Left ventricle myocardium inferior (tissue), 1 donor: ENCODE measurements at places on chromosomes 12 and 14. TPM values are rescaled to one million over a fixed set of nuclear protein-coding genes. Genes with fewer than 3 reads are reported as not detected.
A peak's percentile ranks its signal among the peaks of the same experiment; 100 is the strongest.

DNA sequence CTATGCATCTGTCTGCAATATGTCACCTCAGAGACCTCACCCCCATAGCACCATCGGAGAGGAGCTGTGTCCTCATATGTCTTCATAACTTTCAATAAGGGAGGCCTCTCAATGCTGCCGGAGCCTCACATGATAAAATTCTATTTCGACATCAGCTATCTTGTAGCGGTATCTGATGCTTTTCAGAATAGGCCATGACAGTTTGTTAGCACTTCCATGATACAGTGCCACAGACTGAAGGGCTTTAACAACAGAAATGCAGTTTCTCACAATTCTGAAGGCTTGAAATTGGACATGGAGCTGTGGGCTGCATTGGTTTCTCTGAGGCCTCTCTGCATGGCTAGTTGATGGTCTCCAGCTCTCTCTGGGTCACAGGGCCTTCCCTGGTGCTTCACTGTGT is 125.0 kb upstream of the PZP start:
- no peaks in the 10 kb centered on the region for H3K36me3 ChIP-seq
- no peak overlapping the region for H3K27ac ChIP-seq
- no peaks in the 10 kb centered on the region for H3K27me3 ChIP-seq
- H3K4me3 ChIP-seq, result no peak overlapping the region
- no peak for DNase-seq

Gene RNU7-1
- total RNA-seq, result not detected

DNA sequence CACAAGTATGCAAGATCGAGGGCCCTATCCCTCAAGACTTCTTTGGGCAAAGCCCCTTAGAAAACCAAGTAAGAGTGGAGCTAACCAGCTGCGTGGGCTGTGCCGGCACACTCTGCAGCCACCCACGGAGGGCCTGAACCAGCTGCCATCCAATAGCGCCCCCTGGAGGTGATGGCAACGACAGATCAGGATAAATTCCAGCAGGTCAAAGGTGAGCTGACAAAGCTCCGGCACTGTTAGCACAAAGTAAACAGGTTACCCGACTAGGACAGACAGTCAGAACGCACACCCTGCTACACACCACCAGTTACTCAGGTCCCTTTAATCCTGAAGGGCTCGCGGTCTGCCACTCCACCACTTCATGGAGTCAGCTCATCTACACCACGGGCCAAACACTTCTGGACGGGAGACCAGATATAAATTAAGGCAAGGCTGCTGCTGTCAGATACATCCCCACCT is 4.9 kb downstream of the ZBTB39 start:
- H3K27me3 ChIP-seq, result no peaks in the 10 kb centered on the region
- no peak overlapping the region for H3K27ac ChIP-seq

DNA sequence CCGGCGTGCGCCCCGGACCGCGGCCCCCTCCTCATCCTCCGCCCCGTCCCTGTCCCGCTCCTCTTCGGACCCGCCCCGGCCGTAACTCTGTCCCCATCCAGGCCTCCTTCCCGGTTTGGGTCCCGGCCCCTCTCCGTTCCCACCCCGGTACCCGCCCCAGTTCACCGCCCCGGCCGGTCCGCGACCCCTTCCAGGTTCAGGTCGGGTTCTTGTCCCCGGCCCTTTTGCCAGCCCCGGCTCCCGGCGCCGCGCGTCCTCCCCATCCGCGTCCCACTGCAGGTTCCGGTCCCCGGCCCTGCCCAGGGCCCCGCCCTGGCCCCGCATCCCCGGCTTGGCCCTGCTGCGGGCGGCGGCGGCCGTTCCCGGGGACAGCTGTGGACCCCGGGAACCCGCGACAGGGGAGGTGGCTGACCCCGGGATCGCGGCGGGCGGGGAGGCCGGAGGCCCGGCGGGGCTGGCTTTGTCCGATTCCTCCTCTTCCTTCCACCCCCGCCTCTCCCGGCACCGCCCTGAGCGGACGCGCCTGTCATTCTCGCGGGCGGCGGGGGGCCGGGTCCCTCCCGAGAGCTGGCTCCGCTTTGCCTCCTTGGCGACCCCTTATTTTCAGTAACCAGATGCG is 601 bp downstream of the KLC1 start:
- peak overlapping the region; percentile 100 for H3K27ac ChIP-seq
- H3K27me3 ChIP-seq, result no peaks in the 10 kb centered on the region
- H3K36me3 ChIP-seq, result peaks cover 4% of the 10 kb centered on the region
- peaks cover 86% of the 10 kb centered on the region for H3K4me1 ChIP-seq

- H3K4me3 ChIP-seq, result peak overlapping the region; percentile 89
- DNase-seq, result peak; percentile 91
- H3K27me3 ChIP-seq, result no peaks in the 10 kb centered on the region
- H3K36me3 ChIP-seq, result no peaks in the 10 kb centered on the region
- peaks cover 47% of the 10 kb centered on the region for H3K4me1 ChIP-seq
Measured at GRCh38 chr12:40107098-40107802, 1.4 kb upstream of the SLC2A13 start.

GRCh38 chr12:104521731-104522130 is 65.0 kb downstream of the CHST11 start:
- no peaks in the 10 kb centered on the region for H3K36me3 ChIP-seq
- no peaks in the 10 kb centered on the region for H3K27me3 ChIP-seq
- no peak overlapping the region for H3K4me3 ChIP-seq
- peaks cover 41% of the 10 kb centered on the region for H3K4me1 ChIP-seq
- no peak overlapping the region for H3K27ac ChIP-seq

Gene RPL10L
- not detected for total RNA-seq

DNA sequence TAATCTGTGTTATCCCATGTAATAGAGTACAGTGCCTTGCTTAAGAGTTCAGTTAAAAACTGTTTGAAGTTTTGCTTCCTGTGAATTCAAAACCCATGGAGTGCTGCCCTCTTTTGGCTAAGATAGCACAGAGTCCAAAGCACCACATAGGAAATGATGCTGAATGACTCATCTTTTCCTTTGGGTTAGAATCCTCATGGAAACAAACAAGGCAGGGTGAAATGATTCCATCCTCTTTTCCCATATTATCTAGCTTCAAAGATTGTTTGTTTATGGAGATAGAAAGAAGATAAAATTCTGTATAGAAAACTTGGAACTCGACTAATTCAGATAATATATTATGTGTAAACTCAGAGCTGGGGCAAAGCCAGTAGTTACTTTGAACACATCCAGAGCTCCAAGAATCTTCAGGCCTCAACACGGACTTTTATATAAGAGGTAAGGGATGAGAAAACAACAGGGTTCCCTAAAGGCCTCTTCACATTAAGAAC is 87.4 kb downstream of the OTOGL start:
- no peaks in the 10 kb centered on the region for H3K36me3 ChIP-seq
- peak overlapping the region; percentile 9 for H3K4me3 ChIP-seq
- peaks cover 38% of the 10 kb centered on the region for H3K4me1 ChIP-seq
- no peak for DNase-seq

Gene GLT1D1
- 11.8 TPM for total RNA-seq

- peak overlapping the region; percentile 43 for H3K27ac ChIP-seq
- no peaks in the 10 kb centered on the region for H3K36me3 ChIP-seq
- no peak for DNase-seq
- peaks cover 10% of the 10 kb centered on the region for H3K4me1 ChIP-seq
Measured at GRCh38 chr14:92780444-92781232, 13.5 kb upstream of the GOLGA5 start.

Gene KRT77
- total RNA-seq, result not detected

Gene KRT5
- not detected for total RNA-seq

Gene IL31
- total RNA-seq, result not detected

Gene HOXC10
- not detected for total RNA-seq

- peaks cover 15% of the 10 kb centered on the region for H3K4me1 ChIP-seq
- H3K27ac ChIP-seq, result no peak within 1 kb of the TSS
- H3K4me3 ChIP-seq, result no peak within 1 kb of the TSS
- no peak for DNase-seq
Measured at GRCh38 chr12:100356644-100357223, at the start of gene SLC17A8. SLC17A8 (plus strand) TSS chr12:100357074; CDS start chr12:100357392, 318 bp downstream.

DNA sequence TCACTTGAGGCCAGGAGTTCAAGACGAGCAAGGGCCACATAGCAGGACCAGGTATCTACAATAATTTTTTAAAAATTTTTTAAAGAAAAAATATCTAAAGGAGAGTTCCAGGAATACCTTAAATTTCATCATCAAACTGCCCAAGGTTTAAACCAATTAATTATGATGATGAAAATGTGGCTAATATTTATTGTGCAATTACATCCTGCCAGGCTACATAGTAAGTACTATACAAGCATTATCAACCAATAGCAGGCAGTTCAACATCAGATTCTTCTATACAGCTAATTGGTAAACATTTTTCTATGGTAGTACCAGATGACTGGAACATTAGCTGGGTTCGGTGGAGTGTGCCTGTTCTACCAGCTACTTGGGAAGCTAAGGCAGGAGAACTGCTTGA is 24.4 kb downstream of the DENND5B start:
- H3K27ac ChIP-seq, result no peak overlapping the region
- H3K4me3 ChIP-seq, result no peak overlapping the region
- H3K4me1 ChIP-seq, result peaks cover 30% of the 10 kb centered on the region
- no peaks in the 10 kb centered on the region for H3K36me3 ChIP-seq

DNA sequence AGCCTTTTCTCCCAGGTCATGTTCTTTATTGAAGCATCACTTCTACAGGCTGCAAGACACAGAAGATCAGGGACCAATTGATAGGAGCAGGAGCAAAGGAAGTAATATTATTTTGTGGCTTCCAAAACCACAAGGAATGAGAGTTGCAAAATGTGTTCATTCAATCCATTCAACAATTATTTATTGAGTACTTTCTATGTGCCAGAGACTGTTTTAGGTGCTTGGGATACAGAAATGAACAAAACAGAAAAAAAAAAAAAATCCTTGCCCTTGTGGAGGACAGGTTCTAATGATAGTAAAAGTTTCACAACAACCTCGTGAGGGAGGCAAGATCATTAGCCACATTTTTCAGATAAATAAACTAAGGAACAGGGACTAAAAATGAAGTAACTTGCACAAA is 20.1 kb upstream of the DACT1 start:
- H3K4me1 ChIP-seq, result no peaks in the 10 kb centered on the region
- no peak overlapping the region for H3K27ac ChIP-seq
- no peak for DNase-seq
- no peaks in the 10 kb centered on the region for H3K27me3 ChIP-seq
- no peak overlapping the region for H3K4me3 ChIP-seq
- no peaks in the 10 kb centered on the region for H3K36me3 ChIP-seq

- no peaks in the 10 kb centered on the region for H3K36me3 ChIP-seq
- H3K27ac ChIP-seq, result no peak overlapping the region
- H3K4me3 ChIP-seq, result no peak overlapping the region
Measured at GRCh38 chr12:69024907-69025306, 91.9 kb upstream of the CPM start.

GRCh38 chr12:67982164-67982563 is 7.1 kb upstream of the IFNG-AS1 start:
- no peak for DNase-seq
- H3K27me3 ChIP-seq, result no peaks in the 10 kb centered on the region
- H3K27ac ChIP-seq, result no peak overlapping the region
- no peaks in the 10 kb centered on the region for H3K36me3 ChIP-seq
- no peaks in the 10 kb centered on the region for H3K4me1 ChIP-seq

GRCh38 chr14:77286576-77286975 is 15.6 kb upstream of the NGB start:
- no peak overlapping the region for H3K27ac ChIP-seq
- H3K27me3 ChIP-seq, result no peaks in the 10 kb centered on the region
- DNase-seq, result no peak
- H3K36me3 ChIP-seq, result peaks cover 93% of the 10 kb centered on the region

DNA sequence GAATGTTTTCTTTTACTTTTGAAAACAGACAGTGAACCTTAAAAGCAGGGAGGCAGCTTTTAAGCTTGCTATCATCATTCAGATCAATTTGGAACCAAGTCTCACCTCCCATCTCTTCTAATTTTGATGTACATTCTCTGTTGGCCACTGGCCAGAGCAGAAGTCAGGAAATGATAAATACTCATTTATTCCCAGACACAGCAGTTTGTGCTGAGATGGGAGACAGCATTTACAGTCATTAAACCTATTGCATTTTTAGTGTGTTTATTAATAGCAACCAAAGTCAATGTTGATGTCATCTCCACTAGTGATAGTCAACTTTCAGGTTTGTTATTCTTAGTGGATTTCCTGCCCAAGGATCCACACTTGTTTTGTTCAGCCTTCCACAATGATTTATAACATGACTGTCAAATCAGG is 320.0 kb upstream of the ATP2B1 start:
- H3K4me3 ChIP-seq, result no peak overlapping the region
- peaks cover 11% of the 10 kb centered on the region for H3K4me1 ChIP-seq
- no peaks in the 10 kb centered on the region for H3K27me3 ChIP-seq
- no peaks in the 10 kb centered on the region for H3K36me3 ChIP-seq

- H3K27ac ChIP-seq, result peak overlapping the region; percentile 89
- peak overlapping the region; percentile 79 for H3K4me3 ChIP-seq
- peaks cover 33% of the 10 kb centered on the region for H3K4me1 ChIP-seq
- DNase-seq, result no peak
- H3K27me3 ChIP-seq, result no peaks in the 10 kb centered on the region
Measured at GRCh38 chr14:29928117-29928640, 532 bp upstream of the PRKD1 start.

GRCh38 chr12:131066886-131067490 is 113.3 kb downstream of the ADGRD1 start:
- H3K36me3 ChIP-seq, result peaks cover 7% of the 10 kb centered on the region
- H3K4me3 ChIP-seq, result no peak overlapping the region
- H3K27ac ChIP-seq, result no peak overlapping the region
- no peaks in the 10 kb centered on the region for H3K27me3 ChIP-seq

GRCh38 chr12:58416236-58416635 is 474.9 kb downstream of the ATP23 start:
- no peaks in the 10 kb centered on the region for H3K27me3 ChIP-seq
- peaks cover 22% of the 10 kb centered on the region for H3K4me1 ChIP-seq
- no peaks in the 10 kb centered on the region for H3K36me3 ChIP-seq

DNA sequence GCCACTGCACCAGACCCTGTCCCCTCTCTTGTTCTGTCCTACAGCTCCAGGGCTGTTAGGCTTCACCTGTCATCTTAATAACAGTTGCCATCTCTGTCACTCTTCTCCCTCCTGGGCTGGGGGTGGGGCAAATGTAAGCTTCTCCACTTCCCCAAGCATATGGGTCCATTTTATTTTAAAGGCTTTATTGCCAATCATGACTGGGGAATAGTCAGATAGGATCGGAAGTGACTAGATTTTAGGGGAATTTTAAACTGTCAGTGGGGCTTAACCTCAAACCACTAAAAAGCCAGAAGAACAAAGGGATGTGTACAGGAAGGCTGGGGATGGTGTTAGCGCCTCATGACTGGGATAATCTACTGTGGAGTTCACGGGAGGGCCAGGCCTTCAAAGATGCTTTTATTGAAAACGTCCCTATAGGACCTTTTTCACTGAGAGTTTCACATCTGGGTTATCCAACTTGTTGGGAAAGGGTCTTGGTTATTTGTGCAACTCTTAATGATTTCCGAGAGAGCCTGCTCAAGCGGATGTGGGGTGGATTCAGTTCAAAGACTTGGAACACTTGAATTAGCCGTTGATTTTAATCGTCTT is 41.6 kb downstream of the CHST11 start:
- H3K4me3 ChIP-seq, result no peak overlapping the region
- no peak for DNase-seq
- peaks cover 21% of the 10 kb centered on the region for H3K4me1 ChIP-seq

DNA sequence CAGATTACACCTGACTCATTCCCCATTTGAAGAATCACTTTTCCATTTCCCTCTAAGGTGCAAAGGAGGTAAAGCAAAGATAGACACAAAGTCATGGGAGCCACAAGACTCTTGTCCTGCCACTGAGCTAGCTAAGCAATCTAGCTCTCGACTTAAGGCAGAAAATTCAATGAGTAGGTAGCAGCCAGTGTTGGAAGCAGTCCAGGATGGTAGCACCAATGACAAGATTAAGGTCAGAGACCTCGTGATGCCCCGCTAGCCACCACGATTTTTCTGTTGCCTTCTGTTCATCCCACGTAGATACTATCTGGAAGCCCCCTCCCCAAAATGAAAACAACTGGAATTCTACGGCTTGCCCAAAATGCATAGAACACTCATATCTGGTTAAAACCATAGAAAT is 1.4 kb downstream of the VAMP1 start:
- H3K27me3 ChIP-seq, result no peaks in the 10 kb centered on the region
- H3K36me3 ChIP-seq, result peaks cover 23% of the 10 kb centered on the region
- peak overlapping the region; percentile 81 for H3K4me3 ChIP-seq
- H3K27ac ChIP-seq, result peak overlapping the region; percentile 92

Gene TFCP2
- 22.8 TPM for total RNA-seq

Gene MYF6
- not detected for total RNA-seq
